NCI-H446 (cell line): ENCODE measurements at places on chromosomes 16 and 17.
A peak's percentile ranks its signal among the peaks of the same experiment; 100 is the strongest.

DNA sequence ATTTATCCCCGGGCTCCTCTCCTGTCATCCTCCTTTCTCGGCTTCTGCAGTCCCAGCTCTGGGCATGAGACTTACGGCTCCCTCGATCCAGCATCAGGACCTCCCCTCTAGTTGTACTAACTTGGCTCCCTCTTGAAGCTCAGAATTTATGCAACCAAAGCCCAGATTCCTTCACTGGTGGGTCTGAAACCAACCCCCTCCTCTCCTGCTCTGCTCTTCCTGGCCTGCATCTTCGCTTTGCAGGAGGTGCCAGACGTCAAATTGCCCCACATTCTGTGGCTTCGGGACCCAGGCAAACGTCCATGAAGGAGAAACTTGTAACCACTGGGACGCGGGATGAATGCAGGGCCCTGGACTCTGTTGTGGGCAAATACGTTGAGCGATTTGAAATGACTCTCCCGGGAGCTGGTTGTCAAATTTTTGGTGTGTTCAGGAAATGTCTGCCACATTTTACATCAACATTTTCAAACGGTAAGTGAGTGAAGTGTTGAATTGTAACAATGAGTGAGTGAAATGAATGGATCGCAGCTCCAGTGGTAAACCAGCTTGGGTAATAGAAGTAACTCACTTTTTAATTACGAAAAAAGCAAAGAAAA, 29.3 kb upstream of the ELAC2 start:
- DNase-seq = no peak

- DNase-seq = peak; percentile 88
These were observed 226.6 kb upstream of the RPL38 start for GRCh38 chr17:73976676-73977521.

DNA sequence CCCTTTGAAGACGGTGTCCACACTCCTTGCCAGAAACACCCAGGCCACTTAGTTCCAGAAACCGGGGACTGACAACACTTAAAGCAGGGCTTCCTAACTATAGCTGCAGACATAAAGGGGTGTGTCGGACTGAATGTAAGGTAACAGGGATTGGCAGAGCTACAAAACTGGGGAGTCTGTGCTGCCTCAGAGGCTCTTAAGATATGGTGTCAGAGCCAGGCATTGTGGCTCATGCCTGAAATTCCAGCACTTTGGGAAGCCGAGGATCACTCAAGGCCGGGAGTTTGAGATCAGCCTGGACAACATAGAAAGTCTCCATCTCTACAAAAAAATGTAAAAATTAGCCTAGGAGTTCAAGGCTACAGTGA, 14.2 kb upstream of the NLRC3 start:
- no peak for DNase-seq

GRCh38 chr16:3021449-3022207, 1.5 kb downstream of the TNFRSF12A start:
- DNase-seq = peak; percentile 80

- no peak for DNase-seq
These were observed at the start of gene CACNG4 for GRCh38 chr17:66963909-66964771. TSS of gene CACNG4 (plus strand) at chr17:66964707. CDS start at chr17:66964912, 205 bp downstream.

DNA sequence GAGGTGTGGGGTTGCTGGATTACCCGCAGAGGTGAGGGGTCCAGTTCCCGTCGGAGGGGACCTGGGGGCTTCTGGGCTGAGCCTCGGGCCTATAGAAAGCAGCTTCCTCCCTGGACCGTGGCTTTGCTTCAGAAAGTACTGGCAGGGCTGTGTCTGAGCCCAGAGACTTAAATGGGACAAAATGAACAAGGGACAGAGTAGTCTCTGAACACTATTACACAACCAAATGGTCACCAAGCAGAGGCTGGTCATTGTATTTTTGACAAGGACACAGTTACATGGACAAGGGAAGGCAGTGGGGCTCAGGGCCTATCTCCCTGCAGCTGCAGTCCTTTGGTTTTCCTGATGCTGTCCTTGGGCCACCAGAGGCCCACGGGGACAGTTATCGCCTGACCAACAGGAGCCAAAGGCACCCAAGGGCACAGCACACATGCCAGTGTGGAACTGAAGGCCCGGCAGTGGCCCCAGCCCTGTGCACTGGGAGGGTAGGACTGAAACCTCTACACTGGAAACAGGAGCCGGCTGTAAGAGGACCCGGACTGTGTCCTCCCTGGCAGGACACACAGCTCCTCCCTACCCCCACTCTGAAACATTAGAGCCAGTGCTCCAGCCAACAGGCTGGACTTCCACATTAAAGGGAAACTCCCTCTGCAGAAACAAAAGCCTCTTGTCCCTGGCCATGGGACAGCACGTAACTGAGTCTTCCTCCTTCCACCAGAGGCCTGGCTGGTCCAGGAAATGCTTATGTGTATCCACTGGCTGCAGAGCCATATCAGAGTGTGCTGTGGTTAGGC, 26.0 kb upstream of the ERN1 start:
- DNase-seq = no peak

GRCh38 chr17:32152130-32152529, 9.8 kb downstream of the RHOT1 start:
- no peak for DNase-seq

DNA sequence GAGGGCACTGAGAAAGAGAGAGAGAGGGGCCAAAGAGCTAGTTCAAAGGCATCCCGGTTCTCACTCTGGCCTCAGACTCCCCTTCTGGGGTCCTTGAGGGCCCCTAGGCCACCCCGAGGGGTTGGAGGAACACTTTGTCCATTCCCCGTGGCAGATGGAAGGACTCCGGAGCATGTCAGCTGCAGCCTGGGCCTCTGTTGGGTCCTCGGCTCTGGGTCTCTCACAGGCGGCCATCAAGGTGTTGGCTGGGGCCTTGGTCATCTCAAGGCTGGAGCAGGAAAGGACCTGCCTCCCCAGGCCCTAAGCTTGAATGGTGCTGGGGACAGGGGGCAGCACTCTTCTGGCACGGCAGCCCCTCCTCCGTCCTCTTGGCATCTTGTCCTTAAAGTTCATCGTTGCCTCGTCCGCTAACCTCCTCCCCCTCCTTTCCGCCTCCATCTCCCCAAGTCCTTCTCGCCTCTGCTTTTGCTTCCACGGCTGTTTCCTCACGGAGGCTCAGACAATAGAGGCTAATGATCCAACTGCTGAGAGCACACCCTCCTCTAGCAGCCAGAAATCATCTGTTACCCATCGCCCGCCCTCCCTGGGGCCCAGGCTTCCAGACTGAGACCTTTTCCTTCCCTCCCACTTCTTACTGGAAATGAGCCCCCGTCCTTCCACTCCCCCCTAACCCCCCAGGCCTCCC, 23.3 kb downstream of the CCR7 start:
- DNase-seq = no peak

GRCh38 chr16:64094992-64095634, 1026.8 kb downstream of the CDH11 start:
- DNase-seq = no peak

- DNase-seq = no peak
These were observed 1.6 kb downstream of the UNC119 start for GRCh38 chr17:28550858-28551257.

DNA sequence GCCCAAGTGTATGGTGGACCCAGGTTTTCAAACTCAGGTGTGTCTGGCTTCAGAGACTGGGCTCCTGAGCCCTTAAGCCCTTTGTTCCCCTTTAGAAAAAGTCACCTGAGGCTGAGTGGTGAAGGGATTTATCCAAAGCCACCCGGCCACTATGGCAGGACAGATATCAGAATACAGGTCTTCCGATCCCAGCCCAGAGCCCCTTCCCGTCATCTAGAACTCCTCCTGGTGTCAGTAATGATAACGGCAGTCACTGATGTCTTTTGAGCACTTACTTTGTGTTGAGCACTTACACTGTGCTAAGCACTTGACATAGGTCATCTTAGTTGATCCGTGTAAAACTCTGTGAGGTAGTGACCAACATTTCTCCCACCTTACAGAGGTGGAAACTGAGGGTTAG, 16.6 kb downstream of the NOD2 start:
- no peak for DNase-seq

DNA sequence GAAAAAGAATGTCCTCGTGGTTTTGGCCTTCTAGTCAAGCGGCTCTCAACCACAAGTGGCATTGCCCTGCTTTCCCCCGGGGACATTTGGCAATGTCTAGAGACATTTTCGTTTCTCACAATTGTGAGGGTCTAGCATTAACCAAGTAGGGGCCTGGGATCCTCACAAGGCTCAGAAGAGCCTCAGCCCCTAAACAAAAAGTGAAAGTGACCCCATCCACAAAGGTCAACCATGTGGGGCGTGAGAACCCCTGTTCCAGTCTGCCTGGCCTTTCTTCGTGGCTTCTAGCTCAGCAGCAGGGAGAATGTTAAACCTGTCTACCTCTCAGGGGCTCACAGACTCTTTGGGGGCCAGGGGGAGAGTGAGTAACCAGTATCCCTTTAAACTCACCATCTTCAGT, 4.8 kb upstream of the RPL38 start:
- no peak for DNase-seq

GRCh38 chr16:21598701-21599121, 666 bp upstream of the METTL9 start:
- DNase-seq = no peak

DNA sequence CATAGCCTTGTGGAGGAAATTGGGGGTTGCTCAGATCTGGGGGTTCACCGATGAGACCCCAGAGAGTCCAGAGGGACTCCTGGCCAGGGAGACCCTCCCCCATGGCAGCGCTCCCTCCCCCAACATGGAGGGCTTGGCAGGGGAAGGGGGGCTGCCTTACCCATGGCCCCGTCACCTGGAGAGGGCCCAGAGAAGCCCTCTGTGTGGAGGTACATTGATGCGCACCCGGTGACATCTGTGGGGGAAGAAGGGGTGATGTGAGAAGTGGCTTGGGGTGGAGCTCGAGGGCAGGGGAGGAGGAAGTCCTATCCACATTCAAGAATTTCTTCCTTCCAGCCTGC, 16.2 kb downstream of the ETV4 start:
- DNase-seq = no peak

DNA sequence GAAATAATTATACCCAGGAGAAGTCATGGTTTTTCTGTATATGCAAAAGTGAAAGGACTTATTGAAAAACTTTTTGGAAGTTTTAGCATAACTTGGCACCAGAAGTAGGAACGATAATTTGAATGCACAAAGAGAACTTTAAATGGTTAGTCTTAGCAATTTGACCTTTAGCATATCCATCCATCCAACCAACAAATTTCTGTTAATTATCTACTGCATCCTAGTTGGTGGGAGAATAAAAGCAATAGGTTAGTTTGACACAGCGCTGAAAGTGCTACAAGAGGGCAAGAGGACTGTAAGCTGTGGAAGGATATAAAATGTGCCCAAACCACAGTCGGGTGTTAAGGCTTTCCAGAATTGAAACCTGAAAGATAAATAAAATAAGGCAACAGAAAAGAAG, 17.6 kb downstream of the SPAG9 start:
- no peak for DNase-seq

GRCh38 chr17:64187093-64187895, 57.4 kb upstream of the ERN1 start:
- DNase-seq = no peak

GRCh38 chr17:44206825-44207155, 7.1 kb upstream of the ATXN7L3 start:
- no peak for DNase-seq

GRCh38 chr16:2881783-2882649, 999 bp upstream of the FLYWCH2 start:
- DNase-seq = no peak

- DNase-seq = no peak
These were observed 21.6 kb downstream of the PLA2G10 start for GRCh38 chr16:14672403-14672971.

- DNase-seq = no peak
These were observed 80.0 kb downstream of the ATF7IP2 start for GRCh38 chr16:10465821-10466220.

DNA sequence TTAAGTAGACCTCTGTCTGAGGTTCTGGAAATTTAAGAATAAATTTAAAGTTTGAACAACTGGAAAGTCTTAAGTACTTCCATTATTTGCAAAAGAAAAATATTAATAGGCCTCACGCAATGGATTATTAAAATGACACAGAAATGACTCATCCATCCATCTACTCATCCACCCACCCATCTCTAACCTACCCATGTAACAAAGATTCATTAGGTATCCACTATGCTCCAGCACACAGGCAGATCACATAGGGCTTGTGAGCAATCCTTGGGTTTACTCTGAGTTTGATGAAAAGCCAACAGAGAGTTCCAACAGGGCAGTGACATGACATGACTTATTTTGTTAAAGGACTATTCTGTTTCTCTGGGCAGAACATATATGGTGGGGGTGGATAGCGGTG, 93.3 kb downstream of the HELZ start:
- no peak for DNase-seq

DNA sequence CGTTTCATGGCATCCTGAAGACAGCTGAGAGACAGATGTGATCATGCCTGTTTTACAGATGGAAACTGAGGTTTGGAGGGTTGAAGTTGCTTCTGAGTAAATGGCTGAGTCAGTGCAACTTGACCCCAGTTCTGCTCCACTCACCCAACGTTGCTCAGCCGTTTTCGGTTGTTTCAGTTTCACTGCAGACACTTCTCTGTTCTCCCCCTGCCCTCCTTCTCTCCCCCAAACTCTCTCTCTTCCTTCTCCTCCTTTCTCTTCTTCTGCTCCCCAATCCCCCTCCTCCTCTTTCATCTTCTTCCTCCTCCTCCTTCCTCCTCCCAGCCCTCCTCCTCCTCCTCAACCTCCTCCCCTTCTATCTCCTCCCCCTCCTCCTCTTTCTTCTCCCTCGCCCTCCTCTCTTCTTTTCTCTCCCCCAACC, 9.4 kb upstream of the CEP20 start:
- no peak for DNase-seq

- no peak for DNase-seq
These were observed 7.5 kb downstream of the BTBD17 start for GRCh38 chr17:74354123-74354522.

DNA sequence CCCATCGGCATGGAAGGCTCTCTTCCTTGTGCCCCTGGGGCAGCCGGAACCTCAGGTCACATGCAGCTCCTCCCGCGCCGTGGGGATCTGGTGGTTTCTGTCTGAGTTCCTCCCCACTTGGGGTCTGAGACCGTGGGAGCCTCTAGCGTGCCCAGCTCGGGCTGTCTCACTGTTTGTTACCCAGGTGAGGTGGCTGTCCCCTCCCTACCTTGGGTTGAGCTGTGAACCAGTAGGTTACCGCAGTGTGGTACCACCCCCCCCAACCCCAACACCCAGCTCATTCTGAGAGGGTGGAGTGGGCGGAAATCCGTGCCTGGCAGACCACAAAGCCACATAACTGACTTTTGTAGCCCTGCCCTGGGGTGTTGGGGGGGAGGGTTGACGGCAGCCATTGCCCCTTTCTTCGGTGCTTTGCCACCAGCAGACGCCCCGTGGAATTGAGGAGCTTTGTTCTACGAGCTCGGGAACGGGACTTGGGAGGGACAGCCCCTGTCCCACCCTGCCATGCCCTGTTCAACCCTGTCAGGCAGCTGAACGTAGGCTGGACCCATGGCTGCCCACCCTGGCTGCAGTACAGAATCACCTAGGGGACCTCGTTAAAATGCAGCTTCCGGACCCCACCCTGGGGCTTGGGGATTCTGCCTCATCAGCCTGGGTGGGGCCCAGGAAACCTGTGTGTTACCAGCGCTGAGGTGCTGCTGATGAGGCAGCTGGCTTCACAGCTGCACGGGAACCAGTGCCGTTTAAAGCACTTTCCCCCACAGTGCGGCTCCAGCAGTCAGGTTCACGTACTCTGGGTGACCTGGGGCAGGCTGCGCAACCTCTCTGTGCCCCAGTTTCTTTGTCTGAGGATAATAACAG, 18.5 kb downstream of the RAP1GAP2 start:
- no peak for DNase-seq

GRCh38 chr16:11156401-11156800, 99.6 kb downstream of the SOCS1 start:
- peak; percentile 64 for DNase-seq

- DNase-seq = no peak
These were observed 327.1 kb downstream of the SNX29 start for GRCh38 chr16:12303653-12304052.
